ENCODE measurements at places on chromosomes 11 and 22. TPM values are rescaled to one million over a fixed set of nuclear protein-coding genes. Genes with fewer than 3 reads are reported as not detected.
A peak's percentile ranks its signal among the peaks of the same experiment; 100 is the strongest.

GRCh38 chr11:128399251-128400121 is 187.9 kb downstream of the ETS1 start:
- peak; percentile 50 for DNase-seq

- no peak for DNase-seq
Observed at GRCh38 chr22:40818192-40818746, 877 bp downstream of the SLC25A17 start.

DNA sequence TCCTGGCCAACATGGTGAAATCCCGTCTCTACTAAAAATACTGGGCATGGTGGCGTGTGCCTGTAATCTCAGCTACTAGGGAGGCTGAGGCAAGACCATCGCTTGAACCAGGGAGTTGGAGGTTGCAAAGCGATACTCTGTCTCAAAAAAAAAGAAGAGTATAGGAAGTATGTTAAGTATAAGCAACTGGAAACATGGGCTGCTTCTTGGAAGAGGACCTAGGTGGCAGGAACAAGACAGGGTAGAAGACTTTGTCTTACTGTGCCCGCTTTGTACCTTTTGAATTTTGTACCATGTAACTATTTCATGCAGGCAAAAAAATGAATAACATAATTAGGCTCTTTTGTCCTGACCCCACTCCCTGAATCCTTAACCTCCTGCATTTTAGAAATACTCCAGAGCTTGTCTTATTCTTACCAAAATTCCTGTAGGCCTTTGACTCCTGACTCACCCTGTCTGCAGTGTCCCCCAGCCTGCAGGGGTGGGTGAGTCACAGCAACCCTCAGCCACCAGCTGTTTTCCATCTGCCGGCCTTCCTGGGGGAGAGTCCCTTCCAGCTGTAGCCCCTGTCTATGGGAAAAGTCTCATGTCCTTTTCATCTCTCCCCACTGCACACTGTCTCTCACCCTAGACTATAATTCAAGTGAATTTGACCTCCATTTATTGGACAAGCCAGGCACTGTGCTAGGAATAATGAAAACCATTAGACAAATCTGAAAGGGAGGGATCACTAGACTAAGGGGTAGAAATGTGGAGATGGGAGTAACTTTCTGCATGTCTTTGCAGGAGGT is 41.8 kb downstream of the TXN2 start:
- peak; percentile 96 for DNase-seq

- DNase-seq = peak; percentile 94
Observed at GRCh38 chr22:36577019-36577418, 48.1 kb upstream of the EIF3D start.

DNA sequence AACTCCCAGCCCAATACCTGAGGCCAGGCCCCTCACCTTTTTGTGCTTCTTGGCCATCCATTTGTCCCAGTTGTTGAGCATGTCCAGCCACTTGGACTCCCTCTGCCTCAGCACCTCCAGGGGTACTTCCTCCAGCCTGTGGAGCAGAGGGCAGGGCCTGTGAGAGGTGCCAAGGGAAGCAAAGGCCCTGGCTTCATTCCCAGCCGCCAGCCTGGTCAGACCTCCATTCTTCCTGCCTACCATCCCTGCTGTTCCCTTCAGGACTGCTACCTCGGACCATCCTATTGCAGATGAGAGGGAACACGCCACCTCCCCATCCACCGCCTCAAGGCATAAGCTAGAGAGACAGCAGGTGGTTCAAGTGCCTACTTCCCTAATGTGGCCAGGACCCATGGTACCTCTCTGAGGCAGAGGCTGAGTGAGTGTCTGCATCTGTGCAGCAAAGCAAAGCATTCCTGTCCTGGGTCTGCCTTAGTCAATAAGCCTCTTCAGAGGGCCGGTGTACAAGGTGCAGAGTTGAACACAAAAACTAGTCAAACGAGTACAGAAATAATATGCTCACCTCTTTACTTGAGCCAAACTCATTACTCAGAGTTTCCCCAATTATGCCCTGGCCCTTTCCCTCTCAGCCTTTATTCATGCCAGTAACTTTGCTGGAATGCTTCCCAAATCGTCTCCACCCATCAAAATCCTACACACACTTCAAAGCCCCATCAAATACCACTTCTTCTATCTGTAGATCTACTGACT is 15.4 kb upstream of the CASTOR1 start:
- DNase-seq = peak; percentile 33

- DNase-seq = no peak
Observed at GRCh38 chr11:110509472-110509871, 79.7 kb downstream of the FDX1 start.

DNA sequence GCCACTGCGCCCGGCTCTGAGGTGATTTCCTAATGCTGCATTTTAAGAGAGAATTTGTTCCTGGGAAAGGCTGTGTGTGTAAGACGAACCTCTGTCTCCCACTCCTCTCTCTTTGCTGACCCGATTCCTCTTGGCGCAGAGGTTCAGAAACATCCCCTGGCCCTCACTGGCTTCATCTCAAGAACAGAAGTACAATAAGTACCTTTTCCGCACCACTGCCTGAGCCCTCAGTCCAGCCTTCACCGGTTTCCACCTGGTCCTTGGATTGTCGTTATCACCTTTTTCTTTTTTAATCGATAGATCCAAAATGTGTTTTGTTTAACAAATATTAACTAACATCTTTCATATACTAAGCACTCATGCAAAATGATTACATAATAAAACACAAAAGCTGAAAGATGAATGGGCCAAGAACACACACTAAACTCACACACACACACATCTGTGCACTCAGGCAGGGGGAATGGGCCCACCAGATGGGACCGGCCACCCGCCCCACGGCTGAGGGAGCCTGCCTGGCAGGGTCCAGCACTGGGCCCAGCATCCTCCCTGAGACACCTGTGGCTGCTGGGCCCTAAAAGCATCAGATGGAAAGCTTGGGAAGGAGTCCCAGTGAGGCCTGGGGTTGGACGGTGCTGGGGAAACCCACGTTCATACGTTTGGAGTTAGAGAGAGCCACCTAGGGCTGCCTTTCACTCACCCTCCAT is 50.4 kb upstream of the A4GALT start:
- DNase-seq = no peak

DNA sequence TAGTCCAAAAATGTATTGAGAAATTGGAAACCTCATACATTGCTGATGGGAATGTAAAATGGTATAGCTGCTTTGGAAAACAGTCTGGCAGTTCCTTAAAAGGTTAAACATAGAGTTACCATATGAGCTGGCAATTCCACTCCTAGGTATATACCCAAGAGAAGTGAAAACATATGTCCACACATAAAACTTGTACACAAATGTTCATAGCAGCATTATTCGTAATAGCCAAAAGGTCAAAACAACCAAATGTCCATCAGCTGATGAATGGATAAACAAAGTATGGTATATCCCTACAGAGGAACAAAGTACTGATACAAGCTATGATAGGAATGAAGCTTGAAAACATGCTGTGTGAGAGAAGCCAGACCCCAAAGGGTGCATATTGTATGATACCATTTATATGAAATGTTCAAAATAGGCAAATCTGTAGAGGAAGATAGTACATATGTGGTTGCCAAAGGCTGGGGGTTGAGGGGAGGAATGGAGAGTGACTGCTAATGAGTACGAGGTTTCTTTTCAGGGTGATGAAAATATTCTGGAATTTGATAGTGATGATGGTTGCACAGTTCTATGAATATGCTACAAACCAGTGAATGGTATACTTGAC is 85.8 kb downstream of the ZBTB16 start:
- no peak for DNase-seq

DNA sequence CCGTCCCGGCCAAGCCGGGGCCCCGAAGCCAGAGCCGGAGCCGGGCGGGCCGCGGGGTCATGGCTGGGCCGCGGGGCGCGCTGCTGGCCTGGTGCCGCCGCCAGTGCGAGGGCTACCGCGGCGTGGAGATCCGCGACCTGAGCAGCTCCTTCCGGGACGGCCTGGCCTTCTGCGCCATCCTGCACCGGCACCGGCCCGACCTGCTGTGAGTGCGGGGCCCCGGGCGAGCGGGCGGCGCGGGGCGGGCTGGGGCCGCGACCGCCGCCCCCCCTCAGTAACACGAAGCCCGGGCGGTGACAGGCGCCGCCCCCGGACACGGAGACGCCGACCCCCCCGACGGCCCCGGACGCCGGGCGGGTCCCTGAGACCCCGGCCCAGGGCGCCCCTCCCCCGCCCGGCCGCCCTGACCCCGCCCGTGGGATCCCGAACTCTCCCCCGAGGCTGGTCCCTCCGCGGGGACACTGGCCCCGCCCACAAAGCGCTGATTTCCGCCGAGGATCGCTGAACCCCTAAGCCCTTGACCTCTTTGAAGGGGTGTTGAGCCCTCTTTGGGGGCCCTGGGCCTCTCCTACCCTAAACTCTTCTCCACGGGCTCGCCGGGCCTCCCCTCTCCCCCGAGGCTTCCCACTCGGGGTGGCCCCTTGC is 389 bp downstream of the MICALL1 start:
- DNase-seq = no peak

DNA sequence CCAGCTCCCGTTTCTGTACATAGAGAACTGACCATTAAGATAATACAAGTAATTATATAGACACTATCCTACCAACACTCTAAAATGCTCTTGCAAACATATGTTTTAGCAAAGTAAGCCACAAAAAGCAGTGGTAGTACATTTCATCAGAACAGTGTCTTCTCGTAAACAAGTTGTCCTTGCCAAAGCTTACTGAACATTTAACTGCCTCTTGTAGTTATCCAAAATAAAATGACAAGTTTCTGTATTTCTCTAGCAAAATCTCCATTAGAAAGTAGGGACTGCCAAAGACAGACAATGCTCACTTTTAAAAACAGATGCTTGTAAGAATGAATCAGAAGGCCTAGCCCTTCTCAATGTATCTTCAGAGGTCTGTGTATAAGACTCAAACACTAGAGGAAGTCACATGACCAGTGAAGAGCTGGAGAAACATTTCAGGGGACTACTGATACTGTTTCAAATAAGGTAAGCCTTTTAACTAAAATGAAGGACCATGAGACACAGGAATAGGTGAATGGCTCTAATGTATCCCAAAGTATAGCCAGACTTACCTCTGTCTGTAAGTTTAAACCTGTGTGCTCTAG is 7.8 kb upstream of the ZC3H12C start:
- no peak for DNase-seq

DNA sequence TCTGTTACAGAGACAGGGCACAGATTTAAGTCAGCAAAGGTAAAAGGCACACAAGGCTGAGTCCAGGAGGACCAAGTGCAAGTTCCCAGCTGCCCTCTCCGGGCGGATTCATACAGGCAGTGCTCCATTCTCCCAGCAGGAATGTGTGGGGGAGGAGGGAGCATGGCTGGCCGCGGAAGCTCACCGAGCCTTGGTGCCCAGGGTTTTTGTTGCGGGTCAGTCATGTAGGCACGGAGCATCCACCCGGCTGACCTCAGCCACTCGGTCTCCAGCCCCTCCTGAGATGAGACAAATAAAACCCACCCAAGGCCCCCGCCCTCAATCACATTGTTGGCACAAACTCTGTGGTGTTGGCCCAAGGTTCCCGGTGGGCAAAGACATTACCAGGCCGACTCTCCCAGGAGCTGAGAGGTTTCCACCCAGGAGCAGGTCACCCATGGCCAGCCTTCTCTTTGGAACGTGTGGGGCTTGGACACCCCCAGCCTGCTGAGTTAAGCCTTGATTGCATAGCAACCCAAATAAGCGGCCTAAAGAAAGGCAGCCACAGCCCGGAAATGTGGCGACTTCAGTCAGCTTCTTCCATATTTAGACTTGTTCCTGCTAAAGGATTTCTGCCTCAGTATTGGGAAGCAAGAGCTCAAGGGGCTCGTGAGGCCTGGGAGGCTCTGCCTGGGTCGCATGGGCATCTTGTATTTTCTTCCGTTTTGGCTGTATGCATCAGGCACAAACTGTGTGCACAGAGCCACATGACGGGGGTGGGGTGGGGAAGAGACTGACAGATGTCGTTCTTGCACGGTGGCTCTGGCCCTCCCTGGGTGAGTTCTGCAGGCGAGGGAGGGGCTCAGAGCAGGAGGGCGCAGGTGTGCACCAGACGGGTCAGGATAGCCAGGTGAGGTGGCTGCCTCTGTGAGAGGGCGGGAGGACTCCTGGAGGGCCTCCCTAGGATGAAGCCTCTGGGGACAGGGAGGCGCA is 63.0 kb downstream of the ARHGAP8 start:
- DNase-seq = no peak

DNA sequence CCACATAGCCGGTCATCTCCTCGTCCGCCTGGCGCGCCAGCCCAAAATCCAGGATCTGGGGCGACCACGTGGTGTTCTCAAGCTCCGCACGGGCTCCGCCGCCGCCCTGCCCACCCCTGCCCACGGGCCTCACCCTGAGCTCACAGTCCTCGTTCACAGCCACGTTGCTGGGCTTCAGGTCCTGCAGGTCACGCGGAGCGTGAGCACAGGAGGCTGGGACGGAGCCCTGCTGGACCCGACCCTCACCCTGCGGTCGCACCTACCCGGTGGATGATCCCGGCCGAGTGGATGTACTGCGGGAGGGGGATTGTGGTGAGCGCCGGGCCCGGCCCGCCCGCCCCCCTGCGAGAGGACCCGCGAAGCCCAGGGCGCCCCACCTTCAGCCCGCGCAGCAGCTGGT is 3.2 kb downstream of the MAPK11 start:
- DNase-seq = no peak

The KCNQ1 gene
- not detected for total RNA-seq

The BCO2 gene
- 0.62 TPM for total RNA-seq

The RIC3 gene
- total RNA-seq = 3.0 TPM

The DTX4 gene
- 16.1 TPM for total RNA-seq

The BARX2 gene
- total RNA-seq = not detected

The ZNF70 gene
- total RNA-seq = 10.3 TPM

The IFITM10 gene
- 5.1 TPM for total RNA-seq

The PGA5 gene
- total RNA-seq = 0.79 TPM

The BRD1 gene
- 32.4 TPM for total RNA-seq

Measured in astrocyte (in vitro differentiated cells and primary cell).